ENCODE measurements at places on chromosomes 6 and 20.
A peak's percentile ranks its signal among the peaks of the same experiment; 100 is the strongest.

GRCh38 chr20:11401988-11402387 is 515.7 kb upstream of the BTBD3 start:
- no peak for DNase-seq

DNA sequence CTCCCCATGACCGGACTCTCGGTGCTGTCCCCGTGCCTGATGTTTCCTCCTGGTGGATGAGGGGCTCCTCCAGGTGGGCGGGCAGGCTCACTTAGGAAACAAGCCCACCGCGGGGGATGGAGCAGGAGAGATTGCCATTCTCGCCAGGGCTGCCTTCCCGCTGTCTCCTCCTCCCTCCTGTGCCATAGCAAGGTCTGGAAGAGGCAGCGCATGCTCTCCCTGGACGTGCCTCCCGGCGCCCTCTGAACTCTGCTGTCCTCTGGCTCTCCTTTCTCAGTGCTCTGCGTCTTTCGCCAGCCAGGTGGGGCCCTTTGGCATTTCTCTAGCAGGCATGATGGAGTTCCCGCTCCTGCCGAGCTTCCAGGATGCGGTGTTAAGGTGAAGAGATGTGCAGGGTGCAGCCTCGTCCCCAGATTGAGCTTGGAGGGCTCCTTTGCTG is 17.4 kb upstream of the NPEPL1 start:
- no peak for DNase-seq

DNA sequence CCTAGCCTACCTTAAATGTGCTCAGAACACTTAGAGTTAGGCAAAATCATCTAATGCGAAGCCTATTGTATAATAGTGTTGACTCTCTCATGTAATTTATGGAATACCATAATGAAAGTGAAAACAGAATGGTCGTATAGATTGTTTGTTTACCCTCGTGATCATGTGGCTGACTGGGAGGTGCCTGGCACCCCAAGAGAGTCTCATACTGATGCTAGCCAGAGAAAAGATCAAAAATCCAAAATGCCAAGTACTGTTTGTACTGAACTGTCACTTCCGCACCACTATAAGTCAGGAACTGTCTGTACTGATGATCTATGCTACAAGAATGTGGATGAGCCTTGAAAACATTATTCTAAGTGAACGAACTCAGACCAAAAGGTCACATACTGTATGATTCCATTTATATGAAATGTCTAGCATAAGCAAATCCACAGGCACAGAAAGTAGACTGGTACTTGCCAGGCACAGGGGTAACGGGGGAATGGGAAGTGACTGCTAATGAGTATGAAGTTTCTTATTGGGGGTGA is 22.4 kb downstream of the ZMYND8 start:
- DNase-seq = peak; percentile 89

DNA sequence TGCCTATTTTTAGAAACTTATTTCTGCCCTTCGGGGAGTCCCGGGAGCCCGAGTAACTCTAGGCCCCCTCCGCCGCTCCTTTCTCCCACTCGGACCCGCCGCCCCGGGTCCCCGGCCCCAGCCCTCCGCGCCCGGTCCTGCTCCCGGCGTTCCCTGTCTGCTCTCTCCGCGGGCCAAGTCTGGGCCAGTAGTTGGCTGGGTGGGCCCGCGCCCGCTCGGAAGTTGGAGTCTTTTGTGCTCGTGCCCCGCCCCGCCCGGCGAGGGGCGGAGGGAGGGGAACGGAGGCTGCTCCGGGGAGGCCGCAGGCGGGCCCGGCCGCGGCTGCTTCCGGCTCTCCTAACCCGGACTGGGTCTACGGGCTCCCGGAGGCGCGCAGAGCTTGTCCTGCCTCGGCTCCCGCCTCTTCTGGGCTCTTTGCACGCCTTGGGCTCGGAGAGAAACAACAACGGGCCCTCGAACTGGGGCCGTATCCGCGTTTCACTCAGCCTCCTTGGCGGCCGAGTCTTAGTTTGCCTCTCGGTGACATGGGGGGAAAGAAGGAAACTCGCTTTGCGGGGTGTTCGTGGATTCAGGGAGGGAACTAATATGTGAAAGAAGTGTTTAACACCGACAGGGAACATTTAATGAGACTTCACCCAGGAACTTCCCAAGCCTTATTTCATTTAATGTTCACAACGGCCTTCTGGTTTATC is 657 bp downstream of the RALY start:
- DNase-seq = no peak

DNA sequence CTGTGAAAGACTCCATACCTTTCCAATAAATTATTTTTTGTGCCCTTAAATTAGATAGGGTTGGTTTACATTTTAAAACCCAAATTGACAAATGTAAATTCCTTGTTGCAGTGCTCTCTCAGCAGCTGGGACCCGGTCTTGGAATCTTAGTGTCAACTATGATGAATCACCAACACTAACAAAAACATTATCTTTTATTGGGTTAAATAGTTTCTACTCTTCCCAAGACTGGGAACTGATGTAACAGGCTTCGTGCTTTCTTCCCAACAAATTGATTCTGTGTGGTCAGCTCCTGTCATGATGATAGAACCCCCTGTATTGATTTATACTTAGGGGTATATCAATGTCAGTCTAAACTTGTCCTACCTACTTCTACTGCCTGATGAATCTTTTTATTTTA is 23.2 kb upstream of the AHI1 start:
- DNase-seq = no peak
